ENCODE measurements at places on chromosomes 3 and 15. TPM values are rescaled to one million over a fixed set of nuclear protein-coding genes. Genes with fewer than 3 reads are reported as not detected.

GRCh38 chr3:48661501-48662144, 1.1 kb downstream of the CELSR3 start:
- no peak for DNase-seq

DNA sequence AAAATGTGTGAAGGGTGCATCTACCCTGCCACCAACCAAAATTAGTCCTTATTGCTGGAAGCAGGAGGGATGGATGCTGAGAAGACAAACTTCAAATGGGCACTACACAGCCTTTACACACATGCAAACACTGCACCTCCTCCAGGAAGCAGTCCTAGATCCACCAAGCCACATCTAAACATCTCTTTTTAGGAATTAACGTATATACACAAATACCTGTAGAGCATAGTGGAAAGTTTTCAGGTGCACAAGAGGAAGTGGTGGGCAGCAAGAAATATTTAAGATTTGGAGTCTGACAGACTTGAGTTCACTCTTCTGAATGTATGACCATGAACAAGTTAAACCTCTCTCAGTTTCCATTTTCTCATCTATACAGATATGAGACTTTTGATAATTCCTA, 456.6 kb upstream of the PROK2 start:
- DNase-seq = no peak

The GUCA1C gene
- total RNA-seq = not detected

DNA sequence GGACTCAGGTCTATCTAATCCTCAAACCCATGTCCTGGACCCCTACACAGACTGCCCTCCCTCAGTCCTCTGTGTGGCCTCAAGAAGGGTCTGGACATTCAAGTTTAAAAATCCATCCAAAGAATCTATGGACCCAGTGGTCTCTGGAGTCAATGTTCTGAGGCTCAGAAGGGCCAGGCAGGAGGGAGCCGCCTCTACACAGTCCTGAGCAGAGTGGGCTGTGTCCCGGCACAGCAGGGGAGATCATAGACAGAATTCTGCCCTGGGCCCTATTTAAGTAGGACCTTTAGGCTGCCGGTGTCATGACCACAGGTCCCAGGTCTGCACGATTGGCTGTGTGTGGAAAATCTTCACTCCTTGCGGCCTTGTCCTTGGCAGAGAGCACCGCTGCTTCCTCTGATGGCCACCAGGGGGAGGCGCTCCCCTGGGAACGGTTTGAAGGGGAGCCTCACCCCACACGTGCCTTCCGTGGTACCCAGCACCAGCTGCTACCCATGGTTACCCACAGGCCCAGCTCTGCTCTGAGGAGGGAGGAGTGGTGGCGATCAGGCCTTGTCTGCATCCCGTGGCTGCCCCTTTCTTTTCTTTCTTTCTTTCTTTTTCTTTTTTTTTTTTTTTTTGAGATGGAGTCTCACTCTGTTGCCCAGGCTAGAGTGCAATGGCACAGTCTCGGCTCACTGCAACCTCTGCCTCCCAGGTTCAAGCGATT, 37.9 kb downstream of the CHRD start:
- DNase-seq = peak; percentile 85

The FGF7 gene
- total RNA-seq = 175 TPM

The CCR8 gene
- not detected for total RNA-seq

The TRMT10C gene
- 21.2 TPM for total RNA-seq

DNA sequence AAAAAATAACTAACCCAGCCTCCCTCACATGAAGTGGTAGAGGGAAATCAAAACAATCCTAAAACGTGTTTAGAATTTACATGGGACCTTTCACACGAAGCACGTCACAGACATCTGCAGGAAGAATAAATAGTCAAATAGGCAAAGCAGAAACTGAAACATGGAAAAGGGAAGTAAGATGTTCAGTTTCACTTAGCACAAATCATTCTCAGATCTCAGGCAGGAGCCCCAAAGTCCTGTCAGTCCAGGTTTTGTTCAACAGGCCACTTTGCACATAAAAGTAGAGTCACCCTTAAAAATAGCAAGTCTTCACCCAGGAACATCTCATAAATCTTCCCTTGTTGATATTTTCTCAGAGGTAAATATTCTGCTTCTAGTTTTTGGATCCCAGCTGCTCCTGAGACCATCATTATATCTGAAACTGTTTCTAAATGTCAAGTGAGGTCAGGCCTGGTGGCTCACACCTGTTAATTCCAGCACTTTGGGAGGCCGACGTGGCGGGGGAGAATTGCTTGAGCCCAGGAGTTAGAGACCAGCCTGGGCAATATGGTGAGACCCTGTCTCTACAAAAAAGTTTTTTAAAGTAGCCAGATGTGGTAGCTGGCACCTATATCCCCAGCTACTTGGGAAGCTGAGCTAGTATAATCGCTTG, 1.9 kb downstream of the RUBCN start:
- DNase-seq = no peak

DNA sequence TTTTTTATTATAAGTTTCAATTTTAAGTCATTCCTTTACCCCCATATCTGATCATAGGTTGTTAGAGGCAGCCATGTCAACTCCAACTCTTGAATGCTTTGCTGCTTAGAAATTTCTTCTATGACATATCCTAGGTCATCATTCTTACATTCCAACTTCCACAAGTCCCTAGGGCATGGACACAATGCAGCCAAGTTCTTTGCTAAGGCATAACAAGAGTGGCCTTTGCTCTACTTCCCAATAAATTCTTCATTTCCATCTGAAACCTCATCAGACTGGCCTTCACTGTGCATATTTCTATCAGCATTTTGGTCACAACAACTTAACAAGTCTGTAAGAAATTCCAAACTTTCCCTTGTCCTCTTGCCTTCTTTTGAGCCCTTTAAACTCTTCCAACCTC, 28.5 kb downstream of the TRIM42 start:
- no peak for DNase-seq

GRCh38 chr15:68584756-68585573, 6.2 kb downstream of the CORO2B start:
- no peak for DNase-seq

DNA sequence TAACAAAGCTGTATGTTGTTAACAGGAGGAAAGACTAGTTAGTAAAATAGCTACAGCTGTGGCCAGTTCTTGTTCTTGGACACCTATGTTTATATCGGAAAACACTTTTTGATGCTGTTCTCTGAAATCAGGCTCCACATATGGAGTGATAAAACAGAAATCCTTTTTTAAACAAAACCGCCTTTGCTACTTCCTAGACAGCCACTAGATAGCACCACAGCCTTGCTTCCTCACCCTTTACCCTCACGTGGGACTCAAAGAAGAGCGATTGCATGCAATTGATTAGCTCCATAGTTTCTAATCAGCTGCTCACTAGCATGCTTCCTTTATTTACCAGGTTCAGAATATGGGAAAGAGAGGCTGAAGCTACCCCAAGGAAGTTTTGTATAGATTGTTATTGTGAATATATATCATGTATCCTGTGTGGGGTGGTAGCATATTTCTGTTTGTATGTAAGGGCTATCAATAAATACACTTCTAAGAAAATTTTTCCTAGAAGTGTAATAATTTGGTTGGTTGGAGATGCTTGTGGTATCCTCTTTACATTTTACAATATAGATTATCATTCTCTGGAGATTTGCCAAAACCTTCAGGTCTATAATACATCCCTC, 4.3 kb upstream of the MTFMT start:
- DNase-seq = no peak

DNA sequence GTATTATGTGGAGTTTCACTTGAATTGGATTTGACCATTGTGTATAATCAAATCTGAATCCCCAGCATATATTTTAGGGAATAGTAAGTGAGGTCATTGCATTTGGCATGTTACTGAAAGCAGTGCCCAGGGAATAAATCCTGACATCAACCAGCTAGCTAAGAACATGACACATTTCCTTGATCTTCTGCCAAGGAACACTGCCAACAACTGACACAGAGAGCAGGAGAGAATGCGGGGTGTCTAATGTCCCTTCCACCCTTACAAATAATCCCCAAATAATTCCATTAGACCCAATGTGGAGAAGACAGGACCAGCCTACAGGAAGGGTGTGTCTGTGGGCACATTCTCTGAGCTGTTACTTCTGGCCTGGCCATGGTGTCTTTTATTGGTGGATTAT, 30.6 kb upstream of the UBE3A start:
- DNase-seq = no peak

GRCh38 chr15:67050522-67051087, 14.8 kb upstream of the SMAD3 start:
- DNase-seq = no peak

DNA sequence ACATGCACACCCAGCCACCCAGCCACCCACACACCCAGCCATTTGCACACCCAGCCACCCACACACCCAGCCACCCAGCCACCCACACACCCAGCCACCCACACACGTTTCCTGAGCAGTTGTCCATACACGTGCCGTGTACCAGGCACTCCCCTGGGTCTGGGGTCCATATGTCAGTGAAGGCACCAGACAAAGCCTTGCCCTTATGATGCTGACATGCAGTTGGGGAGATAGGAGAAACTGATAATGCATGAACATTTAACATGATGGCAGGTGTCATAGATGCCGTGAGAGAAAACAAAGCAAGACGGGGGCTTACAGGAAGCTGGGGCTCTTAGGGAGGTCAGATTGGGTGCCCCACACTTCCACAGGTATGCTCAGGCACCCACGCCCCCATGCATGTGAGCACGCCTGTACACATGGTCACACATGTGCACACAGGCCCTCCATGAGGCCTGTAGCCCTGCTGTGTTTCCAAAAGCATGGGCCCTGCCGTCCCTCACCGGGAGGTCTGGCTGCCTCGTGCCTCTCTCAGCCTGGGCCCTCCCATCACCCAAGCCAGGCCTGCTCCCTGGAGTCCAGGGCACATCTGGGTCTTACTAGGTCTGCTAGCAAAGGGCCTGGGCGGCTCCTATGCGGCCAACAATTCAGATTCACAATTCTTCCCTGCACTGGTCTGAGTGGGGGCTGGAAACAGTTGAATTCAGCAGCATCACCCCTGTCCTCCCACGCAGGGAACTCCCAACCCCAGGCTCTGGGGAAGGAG, 3.6 kb upstream of the DNAJB8 start:
- no peak for DNase-seq

The TMCC1 gene
- total RNA-seq = 41.0 TPM

The SOX2 gene
- not detected for total RNA-seq

The FYTTD1 gene
- 66.3 TPM for total RNA-seq

GRCh38 chr3:171827385-171827784, 15.8 kb upstream of the TMEM212 start:
- no peak for DNase-seq

- DNase-seq = no peak
Measured at GRCh38 chr3:174083706-174084105, 686.2 kb downstream of the NLGN1 start.

GRCh38 chr3:194801461-194802432, 116.1 kb downstream of the FAM43A start:
- peak; percentile 81 for DNase-seq

The FOXB1 gene
- total RNA-seq = not detected

DNA sequence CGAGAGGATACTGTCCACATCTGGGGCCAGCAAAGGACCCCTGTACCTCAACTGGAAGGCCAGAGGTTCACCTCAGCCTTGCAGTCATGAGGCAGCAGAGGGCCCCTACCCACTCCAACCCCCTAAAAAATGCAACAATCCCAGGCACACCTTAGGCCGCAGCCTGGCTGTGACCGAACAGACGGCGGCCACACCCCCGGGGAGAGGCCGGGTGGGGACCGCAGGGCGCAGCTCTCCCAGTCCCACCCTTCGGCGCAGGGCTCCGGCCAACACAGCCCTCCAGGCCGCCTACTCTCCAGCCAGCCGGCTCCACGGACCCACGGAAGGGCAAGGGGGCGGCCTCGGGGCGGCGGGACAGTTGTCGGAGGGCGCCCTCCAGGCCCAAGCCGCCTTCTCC, 457 bp upstream of the DNAJA4 start:
- DNase-seq = no peak

- no peak for DNase-seq
Measured at GRCh38 chr3:11477407-11477911, 166.3 kb downstream of the VGLL4 start.

Data from mesenteric fat pad (tissue), 1 donor.